Thoracic aorta (tissue), 2 donors: ENCODE measurements at places on chromosomes 3 and 15. TPM values are rescaled to one million over a fixed set of nuclear protein-coding genes. Genes with fewer than 3 reads are reported as not detected.

The NTRK3 gene
- 84.9 TPM for total RNA-seq

The ZNF660 gene
- total RNA-seq, result 3.8 TPM

DNA sequence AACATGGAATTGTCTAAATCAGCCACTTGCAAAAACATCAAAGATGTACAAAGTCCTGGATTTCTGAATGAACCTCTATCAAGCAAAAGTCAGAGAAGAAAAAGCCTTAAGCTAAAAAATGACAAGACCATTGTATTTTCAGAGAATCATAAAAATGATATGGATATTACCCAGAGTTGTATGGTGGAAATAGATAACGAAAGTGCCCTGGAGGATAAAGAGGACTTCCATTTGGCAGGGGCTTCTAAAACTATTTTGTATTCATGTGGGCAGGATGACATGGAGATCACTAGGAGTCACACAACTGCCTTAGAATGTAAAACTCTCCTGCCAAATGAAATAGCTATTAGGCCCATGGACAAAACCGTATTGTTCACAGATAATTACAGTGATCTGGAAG lies 29.3 kb downstream of the KNL1 start:
- no peak for DNase-seq
- no peak overlapping the region for H3K4me3 ChIP-seq
- no peaks in the 10 kb centered on the region for H3K4me1 ChIP-seq
- H3K27me3 ChIP-seq, result no peaks in the 10 kb centered on the region
- H3K36me3 ChIP-seq, result no peaks in the 10 kb centered on the region

DNA sequence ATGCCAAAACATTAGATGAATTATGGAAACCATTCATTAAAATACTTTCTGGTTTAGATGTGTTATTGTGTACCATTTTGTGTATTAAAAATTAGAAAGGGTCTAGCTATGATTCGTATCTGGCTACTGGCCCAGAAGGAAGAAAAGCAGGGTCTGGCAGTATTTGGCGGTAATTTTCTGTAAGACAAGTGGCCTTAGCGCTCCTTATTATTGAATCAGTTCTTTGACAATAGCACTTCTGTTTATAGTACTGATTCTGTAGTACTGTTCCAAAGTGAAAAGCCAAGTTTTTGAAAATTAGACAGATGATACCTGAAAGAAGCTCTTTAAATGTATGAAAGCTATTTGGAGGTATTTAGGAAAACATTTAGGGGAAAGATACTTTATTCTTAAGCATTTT lies 10.2 kb downstream of the GLCE start:
- H3K4me3 ChIP-seq, result no peak overlapping the region
- H3K36me3 ChIP-seq, result no peaks in the 10 kb centered on the region
- no peaks in the 10 kb centered on the region for H3K27me3 ChIP-seq
- H3K4me1 ChIP-seq, result no peaks in the 10 kb centered on the region
- H3K27ac ChIP-seq, result no peak overlapping the region

DNA sequence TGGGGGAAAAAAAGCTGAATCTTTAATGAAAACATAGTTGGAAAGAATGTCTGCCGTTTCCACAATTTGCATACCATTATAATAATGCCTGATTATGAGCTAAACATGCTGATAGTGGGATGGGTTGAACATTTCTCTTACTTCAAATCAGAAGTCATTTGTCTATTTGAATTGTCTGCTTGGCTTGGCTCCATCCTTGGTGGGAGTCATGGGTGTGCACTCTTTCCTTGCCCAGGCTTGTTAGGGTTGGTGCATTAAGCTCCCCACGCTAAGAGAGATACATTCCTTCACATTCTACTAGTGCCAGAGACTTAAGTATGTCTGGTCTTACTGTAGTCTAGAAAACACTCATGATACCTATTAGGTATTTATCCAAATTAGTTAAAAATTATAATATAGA lies 121.4 kb upstream of the RARB start:
- H3K4me3 ChIP-seq, result no peak overlapping the region
- H3K4me1 ChIP-seq, result no peaks in the 10 kb centered on the region
- no peak overlapping the region for H3K27ac ChIP-seq
- no peaks in the 10 kb centered on the region for H3K27me3 ChIP-seq

DNA sequence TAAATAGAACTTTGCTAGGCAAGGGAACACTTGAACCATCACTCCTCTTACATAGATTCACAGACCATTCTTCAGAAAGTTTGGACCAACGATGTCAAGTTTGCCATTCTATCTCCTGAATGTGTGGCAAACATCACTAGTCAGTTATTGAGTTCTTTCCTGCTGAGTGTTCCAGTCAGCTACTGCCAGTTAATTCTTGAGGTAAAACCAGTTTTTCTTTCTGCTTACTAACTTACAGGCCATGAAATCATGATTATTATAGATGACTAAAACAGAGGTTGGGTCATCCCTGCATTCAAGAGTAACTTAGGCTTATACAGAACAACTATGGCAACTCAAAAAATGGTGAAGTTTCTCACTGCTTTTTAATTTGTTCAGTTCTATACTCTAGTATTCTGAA lies 88.2 kb downstream of the AP4E1 start:
- H3K27me3 ChIP-seq, result no peaks in the 10 kb centered on the region
- no peak for DNase-seq
- H3K36me3 ChIP-seq, result peaks cover 4% of the 10 kb centered on the region
- H3K4me3 ChIP-seq, result no peak overlapping the region
- no peaks in the 10 kb centered on the region for H3K4me1 ChIP-seq
- no peak overlapping the region for H3K27ac ChIP-seq

- H3K36me3 ChIP-seq, result peaks cover 13% of the 10 kb centered on the region
- H3K27ac ChIP-seq, result no peak overlapping the region
- no peaks in the 10 kb centered on the region for H3K27me3 ChIP-seq
- no peak overlapping the region for H3K4me3 ChIP-seq
Observed at GRCh38 chr3:62260655-62261054, 112.7 kb downstream of the FEZF2 start.

- no peaks in the 10 kb centered on the region for H3K27me3 ChIP-seq
- no peak for DNase-seq
- no peak overlapping the region for H3K4me3 ChIP-seq
- no peaks in the 10 kb centered on the region for H3K36me3 ChIP-seq
- H3K4me1 ChIP-seq, result peaks cover 6% of the 10 kb centered on the region
Observed at GRCh38 chr3:138112362-138112761, 3.0 kb downstream of the DZIP1L start.
